CD4-positive, alpha-beta T cell treated with Interleukin-1 beta for 1 hour (primary cell): ENCODE measurements at places on chromosomes 5 and 9.

GRCh38 chr9:83521411-83521810, 16.8 kb downstream of the FRMD3 start:
- DNase-seq: no peak

DNA sequence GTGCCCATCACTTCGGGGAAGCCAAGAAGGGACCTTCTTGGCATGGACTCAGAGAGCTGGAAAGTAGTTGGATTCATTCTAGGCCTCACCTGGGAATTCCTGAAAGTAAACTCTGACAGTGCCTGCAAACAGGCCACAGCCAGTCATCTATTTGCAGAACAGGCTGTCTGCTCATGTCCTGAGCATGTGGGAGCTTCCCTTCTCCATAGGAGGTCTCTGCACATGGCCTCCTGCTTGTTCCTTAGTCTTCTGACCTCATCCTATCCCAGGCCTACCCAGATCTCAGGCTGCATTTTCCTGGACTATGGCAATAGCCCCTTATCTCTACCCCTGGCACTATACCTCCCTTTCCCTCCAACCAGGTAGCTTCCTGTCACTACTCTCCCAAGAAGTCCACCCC, 67.2 kb upstream of the FSTL4 start:
- DNase-seq: no peak

DNA sequence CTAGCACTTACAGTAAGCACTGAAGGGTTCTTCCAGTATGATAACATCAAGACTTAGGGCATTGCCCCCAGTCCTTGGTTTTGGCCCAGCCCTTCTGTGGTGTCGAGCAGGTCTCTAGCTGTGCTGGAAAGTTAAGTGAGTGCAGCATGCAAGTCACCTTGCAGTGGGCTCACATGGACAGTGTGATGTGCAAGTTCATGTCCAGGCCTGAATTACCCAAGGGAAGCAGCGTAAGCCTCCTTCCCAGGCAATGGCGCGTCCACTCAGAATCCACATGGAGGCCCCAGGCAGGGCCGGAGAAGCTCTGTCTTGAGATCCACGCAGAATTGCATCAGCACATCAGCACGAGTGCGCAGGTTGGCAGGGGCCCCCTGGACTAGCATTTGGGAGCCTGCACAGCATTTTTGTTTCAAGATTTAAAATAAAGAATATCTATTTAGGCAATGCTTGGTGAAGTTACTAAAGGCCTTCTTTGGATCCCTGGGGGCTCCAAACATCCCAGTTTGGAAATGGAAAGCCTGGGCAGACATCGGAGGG, 108.4 kb upstream of the ALDH1B1 start:
- no peak for DNase-seq

GRCh38 chr9:133111808-133112662, 9.0 kb downstream of the RALGDS start:
- no peak for DNase-seq

- no peak for DNase-seq
Observed at GRCh38 chr5:90962481-90962880, 403.9 kb downstream of the ADGRV1 start.

DNA sequence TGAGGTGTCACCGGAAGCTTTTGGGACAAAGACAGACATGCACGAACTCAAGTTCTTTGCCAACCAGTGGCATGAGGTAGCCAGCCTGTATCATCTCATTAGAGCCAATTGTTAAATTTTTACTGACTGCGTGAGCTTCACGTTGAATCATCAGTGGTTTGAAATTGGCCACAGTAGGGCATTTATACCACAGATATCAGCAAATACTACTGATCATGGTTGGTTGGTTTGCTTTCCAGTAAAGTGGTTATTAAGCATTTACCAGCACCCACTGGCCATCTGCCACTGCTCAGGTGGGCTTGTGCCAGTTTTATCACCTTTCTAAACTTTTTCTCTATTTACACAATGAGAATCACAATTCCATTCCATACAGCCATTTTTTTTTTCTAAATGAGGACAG, 28.4 kb upstream of the SHC3 start:
- DNase-seq: no peak

DNA sequence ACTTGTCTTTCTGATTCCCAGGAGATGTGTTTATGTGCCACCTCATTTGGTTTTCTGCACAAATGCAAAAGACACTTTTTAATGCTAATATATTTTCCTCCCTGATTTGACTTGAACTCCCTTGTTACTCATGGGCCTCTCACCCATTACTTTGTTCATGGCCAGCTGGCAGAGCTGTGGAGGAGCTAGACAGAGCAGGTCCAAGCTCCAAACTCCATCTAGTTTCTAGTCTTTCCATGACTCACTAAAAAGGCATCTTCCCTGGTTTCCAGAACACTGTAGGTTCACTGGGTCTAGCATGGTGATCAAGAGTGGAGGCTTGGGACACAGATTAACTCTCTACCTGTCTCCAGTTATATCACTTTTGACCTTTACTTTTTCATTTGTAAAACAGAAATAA, 161.0 kb upstream of the SLC28A3 start:
- DNase-seq: no peak

DNA sequence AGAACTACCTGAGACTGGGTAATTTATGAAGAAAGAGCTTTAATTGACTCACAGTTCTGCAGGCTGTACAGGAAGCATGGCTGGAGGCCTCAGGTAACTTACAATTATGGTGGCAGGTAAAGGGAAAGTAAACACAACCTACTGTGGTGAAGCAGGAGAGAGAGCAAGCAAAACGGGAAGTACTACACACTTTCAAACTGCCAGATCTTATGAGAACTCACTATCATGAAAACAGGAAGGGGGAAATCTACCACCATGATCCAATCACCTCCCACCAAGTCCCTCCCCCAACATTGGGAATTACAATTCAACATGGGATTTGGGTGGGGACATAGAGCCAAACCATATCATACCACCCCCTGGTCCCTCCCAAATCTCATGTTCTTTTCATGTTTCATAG, 58.7 kb upstream of the GPR151 start:
- DNase-seq: no peak

DNA sequence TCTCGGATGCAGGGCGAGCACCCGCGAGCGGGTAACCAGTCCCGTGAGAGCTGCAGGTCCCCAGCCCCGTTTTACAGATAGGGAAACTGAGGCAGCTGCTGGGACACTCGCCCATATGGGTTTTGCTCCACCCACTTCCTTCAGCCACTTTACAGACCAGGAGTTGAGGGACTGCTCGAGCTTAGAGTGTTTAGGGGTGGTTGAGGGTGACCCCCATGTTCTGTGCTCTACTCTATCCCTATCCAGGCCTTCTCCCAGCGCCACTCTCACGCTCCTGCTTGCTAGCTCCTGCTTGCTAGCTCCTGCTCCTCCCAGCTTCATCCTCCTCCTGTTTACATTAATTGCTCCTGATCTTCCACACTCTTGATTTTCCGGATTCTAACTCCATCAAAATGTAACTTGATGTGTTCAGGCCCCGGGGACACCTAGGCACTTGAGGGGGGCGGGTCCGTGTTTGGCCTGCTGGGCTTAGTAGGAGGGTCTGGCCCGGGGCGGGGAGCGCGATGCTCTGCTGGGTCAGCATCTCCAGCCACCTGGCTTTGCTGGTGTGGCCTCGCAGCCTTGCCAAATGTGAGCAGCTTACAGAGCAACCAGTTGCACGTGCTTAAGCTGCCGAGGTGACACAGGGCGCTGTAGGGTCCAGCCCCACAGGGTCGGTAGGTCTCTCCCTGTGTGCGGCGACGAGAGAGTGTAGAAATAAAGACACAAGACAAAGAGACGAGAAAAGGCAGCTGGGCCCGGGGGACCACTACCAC, 1.5 kb upstream of the PTGES2 start:
- no peak for DNase-seq
